ENCODE measurements at places on chromosomes 16 and 17.

GRCh38 chr17:50330151-50330775 is 15.7 kb upstream of the XYLT2 start:
- DNase-seq, result no peak

- DNase-seq, result no peak
These were observed 9.8 kb upstream of the TMEM92 start for GRCh38 chr17:50264263-50265113.

- DNase-seq, result no peak
These were observed 49.8 kb upstream of the CHMP6 start for GRCh38 chr17:80941743-80942422.

DNA sequence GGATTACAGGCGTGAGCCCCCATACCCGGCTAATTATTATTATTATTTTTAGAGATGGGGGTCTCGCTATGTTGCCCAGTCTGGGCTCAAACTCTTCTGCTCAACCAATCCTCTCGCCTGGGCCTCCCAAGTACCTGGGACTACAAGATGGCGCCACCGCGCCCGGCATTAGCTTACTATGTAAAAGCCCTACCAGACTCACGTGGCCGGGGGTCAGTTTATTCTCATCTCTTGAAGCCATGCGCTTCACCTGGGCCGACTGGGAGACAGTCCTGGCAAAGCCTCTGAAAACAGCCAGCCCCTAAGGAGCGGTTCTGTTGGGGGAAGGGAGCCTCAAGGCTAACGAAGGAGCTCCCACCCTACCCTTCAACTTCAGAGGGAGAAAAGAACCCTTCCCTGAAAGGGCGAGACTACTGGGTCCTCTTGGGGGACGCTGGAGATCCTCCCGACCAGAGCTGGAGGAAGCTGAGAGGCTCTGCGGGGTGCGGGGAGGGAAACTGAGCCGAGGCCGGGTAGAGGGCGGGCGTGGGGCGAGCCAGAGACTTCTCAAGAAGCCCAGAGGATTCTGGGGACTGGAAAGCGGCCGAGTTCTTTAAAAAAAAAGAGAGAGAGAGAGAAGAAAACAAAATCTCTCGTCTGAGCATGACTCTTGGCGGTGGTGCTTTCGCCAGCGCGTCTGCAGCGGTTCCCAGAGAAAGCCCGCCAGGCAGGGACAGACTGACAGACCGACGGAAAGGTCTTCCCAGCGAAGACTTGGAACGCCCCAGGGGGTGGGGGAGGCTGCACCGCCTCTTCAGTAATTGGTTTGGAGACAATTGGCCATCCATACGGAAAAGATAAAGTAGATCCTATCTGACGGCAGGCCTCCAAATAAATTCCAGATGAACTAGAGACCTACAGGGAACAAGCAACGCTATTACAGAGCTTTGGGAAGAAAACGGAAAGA is 5.6 kb upstream of the TUBG2 start:
- DNase-seq, result no peak

- no peak for DNase-seq
These were observed 36.4 kb upstream of the SSTR5 start for GRCh38 chr16:1036166-1036565.

- DNase-seq, result no peak
These were observed 52.9 kb upstream of the LGALS9 start for GRCh38 chr17:27577884-27578717.

- no peak for DNase-seq
These were observed 60.5 kb downstream of the TRIM37 start for GRCh38 chr17:59046192-59046591.

- peak; percentile 47 for DNase-seq
These were observed 1.8 kb downstream of the KIAA0513 start for GRCh38 chr16:85029408-85029784.

- no peak for DNase-seq
These were observed 68.5 kb downstream of the CDC27 start for GRCh38 chr17:47120521-47121095.

GRCh38 chr17:29588017-29588561 is 1.4 kb downstream of the GIT1 start:
- DNase-seq, result no peak

- no peak for DNase-seq
These were observed 6.7 kb downstream of the CLEC19A start for GRCh38 chr16:19292186-19292585.

- no peak for DNase-seq
These were observed 6.2 kb downstream of the JMJD6 start for GRCh38 chr17:76720211-76720610.

DNA sequence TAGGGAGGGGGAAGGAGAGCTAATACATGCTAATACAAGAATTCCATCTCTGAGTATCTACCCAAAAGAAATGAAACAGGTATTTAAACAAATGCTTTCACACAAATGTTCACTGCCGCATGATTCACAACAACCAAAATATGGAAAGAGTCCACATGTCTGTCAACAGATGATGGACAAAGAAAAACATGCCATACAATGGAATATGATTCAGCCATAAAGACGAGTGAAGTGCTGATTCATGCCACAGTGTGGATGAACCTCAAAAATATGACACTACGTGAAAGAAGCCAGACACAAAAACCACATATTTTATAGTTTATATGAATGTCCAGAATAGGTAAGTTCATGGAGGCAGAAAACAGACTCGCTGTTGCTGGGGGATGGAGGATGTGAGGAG is 321.4 kb downstream of the FOXL1 start:
- no peak for DNase-seq
